Cardiac muscle cell (in vitro differentiated cells and primary cell): ENCODE measurements at places on chromosomes 3 and 15.

GRCh38 chr3:123075359-123075758, 8.5 kb downstream of the PDIA5 start:
- DNase-seq, result no peak
- H3K4me1 ChIP-seq, result peaks cover 24% of the 10 kb centered on the region

DNA sequence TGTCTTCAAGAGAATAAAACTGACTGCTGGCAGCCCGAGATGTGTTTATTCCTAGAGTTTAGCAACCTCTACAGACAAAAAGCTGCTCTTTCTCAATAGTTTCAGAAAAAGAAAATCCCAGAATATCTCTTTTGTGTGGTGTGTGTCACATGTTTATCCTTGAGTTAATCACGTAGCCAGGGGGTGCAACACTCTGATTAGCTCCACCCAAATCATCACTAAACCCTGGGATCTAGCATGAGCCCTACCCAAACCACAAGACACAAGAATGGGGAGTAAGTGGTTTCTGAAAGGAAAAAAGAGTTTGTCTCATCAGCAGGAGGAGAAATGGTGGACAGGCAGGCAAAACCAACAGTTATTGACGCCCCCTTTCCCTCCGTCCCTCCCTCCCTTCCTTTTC, 78.5 kb upstream of the AGBL1 start:
- no peak for DNase-seq
- H3K4me3 ChIP-seq, result no peak overlapping the region
- H3K36me3 ChIP-seq, result no peaks in the 10 kb centered on the region
- no peaks in the 10 kb centered on the region for H3K27me3 ChIP-seq
- H3K4me1 ChIP-seq, result no peaks in the 10 kb centered on the region

DNA sequence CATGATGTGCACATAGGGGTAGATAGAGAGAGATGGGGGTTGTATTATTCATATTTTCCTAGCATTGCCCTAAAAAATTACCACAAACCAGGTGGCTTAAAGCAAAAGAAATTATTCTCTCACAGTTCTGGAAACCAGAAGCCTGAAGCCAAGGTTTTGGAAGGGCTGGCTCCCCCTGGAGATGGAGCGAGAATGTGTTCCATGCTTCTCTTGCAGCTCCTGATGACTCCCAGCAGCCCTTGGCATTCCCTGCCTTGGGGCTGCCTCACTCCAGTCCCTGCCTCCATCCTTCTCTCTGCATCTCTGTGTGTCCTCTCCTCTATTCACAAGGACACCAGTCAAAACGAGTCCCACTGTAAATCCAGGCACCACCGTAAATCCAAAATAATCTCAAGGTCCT, 91.5 kb upstream of the FAM174B start:
- no peak overlapping the region for H3K4me3 ChIP-seq
- H3K4me1 ChIP-seq, result no peaks in the 10 kb centered on the region
- no peaks in the 10 kb centered on the region for H3K36me3 ChIP-seq
- H3K27ac ChIP-seq, result no peak overlapping the region
- no peaks in the 10 kb centered on the region for H3K27me3 ChIP-seq
- no peak for DNase-seq

DNA sequence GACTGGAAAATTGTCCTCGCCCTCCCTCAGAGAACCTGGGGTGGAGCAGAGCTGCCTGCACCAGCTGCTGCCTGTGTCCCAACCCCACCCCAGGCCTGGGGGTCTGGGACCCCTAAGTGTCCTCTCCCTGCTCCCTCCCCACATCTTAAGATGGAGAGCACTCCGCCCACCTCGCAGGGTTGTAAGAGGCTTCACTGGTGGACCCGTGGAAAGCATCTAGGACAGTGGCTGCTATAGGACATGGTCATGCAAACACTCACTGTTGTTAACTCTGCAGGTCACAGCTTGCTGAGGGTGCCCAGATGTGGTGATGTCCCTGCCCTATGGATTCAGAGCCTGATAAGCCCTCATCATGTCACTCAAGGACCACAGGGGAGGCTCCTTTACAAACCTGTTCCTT, 62.0 kb upstream of the ARNT2 start:
- no peak for DNase-seq
- H3K27me3 ChIP-seq, result peaks cover 4% of the 10 kb centered on the region
- no peaks in the 10 kb centered on the region for H3K4me1 ChIP-seq

- H3K27me3 ChIP-seq, result no peaks in the 10 kb centered on the region
- H3K36me3 ChIP-seq, result no peaks in the 10 kb centered on the region
Measured at GRCh38 chr15:49712162-49712561, 91.3 kb downstream of the DTWD1 start.

DNA sequence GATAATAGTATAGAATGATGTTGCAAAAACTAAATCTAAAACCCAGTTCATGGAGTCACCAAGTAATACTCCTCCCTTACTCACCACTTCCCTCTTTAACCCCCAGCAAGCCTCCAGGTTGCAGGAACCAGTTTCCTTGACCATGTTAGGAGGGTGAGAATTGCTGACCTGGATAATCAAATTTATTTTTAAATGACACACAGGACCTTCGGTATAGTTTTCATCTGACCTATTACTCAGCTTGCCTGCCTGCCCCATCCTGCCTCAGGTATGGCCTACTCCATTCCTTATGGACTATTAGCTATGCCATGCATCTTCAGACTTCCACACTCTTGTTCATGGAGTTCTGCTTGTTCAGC, 883 bp downstream of the RTP4 start:
- H3K4me3 ChIP-seq, result no peak overlapping the region
- no peaks in the 10 kb centered on the region for H3K27me3 ChIP-seq
- no peak for DNase-seq
- no peak overlapping the region for H3K27ac ChIP-seq
- no peaks in the 10 kb centered on the region for H3K4me1 ChIP-seq

- no peak for DNase-seq
- H3K36me3 ChIP-seq, result no peaks in the 10 kb centered on the region
- no peaks in the 10 kb centered on the region for H3K27me3 ChIP-seq
- H3K27ac ChIP-seq, result no peak overlapping the region
- H3K4me1 ChIP-seq, result no peaks in the 10 kb centered on the region
Measured at GRCh38 chr15:91741986-91742385, 111.5 kb upstream of the SLCO3A1 start.

DNA sequence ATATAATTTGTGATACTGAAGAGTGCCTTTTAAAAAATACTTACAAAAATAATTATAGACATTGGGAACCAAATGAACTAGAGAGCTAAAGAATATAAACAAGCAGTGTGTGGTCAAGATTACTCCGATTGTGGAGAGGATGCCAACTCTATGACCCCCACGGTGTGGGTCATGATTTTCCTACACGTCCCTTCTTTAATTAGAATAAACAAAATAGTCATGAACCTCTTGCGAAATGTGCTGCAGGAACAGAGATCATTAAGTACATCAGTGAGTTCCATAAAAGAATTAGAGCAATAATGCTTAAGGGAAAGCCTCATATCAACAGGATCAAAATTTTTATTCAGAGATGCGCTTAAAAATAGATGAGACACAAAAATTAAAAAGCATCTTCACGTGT, 476.6 kb upstream of the ROBO1 start:
- H3K4me3 ChIP-seq, result no peak overlapping the region
- no peaks in the 10 kb centered on the region for H3K27me3 ChIP-seq
- no peaks in the 10 kb centered on the region for H3K4me1 ChIP-seq
- no peak overlapping the region for H3K27ac ChIP-seq
- DNase-seq, result no peak
- no peaks in the 10 kb centered on the region for H3K36me3 ChIP-seq

DNA sequence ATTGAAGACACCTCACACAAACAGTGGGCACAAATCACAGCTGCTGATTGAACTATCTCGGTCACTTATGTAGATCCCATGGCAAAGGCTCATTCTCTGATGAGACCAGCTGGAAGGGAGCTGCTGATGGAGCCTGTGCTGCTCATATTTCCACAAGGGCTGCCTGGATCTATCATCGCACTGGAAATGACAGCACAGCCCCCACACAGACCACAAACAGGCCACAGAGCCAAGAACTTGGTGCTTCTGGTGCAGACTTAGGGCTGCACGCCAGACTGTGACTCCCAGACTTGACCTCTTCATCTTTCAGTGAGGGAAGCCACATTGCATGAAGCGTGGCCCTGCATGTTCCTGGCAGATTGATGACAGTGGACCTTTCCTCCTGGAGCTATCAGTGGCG, 197.6 kb downstream of the MINAR1 start:
- H3K27me3 ChIP-seq, result no peaks in the 10 kb centered on the region
- no peaks in the 10 kb centered on the region for H3K4me1 ChIP-seq
- H3K36me3 ChIP-seq, result no peaks in the 10 kb centered on the region

- no peak overlapping the region for H3K4me3 ChIP-seq
- peak; percentile 3 for DNase-seq
- H3K27ac ChIP-seq, result peak overlapping the region; percentile 39
- H3K27me3 ChIP-seq, result no peaks in the 10 kb centered on the region
Measured at GRCh38 chr3:52606373-52607085, 70.1 kb downstream of the UQCC5 start.

GRCh38 chr15:94887391-94887790, 656.0 kb downstream of the MCTP2 start:
- no peak overlapping the region for H3K4me3 ChIP-seq
- H3K27ac ChIP-seq, result no peak overlapping the region
- H3K36me3 ChIP-seq, result no peaks in the 10 kb centered on the region
- H3K27me3 ChIP-seq, result no peaks in the 10 kb centered on the region

GRCh38 chr3:194962056-194962455, 276.4 kb downstream of the FAM43A start:
- H3K4me3 ChIP-seq, result no peak overlapping the region
- H3K27me3 ChIP-seq, result no peaks in the 10 kb centered on the region
- H3K4me1 ChIP-seq, result no peaks in the 10 kb centered on the region
- H3K36me3 ChIP-seq, result no peaks in the 10 kb centered on the region
- H3K27ac ChIP-seq, result no peak overlapping the region

DNA sequence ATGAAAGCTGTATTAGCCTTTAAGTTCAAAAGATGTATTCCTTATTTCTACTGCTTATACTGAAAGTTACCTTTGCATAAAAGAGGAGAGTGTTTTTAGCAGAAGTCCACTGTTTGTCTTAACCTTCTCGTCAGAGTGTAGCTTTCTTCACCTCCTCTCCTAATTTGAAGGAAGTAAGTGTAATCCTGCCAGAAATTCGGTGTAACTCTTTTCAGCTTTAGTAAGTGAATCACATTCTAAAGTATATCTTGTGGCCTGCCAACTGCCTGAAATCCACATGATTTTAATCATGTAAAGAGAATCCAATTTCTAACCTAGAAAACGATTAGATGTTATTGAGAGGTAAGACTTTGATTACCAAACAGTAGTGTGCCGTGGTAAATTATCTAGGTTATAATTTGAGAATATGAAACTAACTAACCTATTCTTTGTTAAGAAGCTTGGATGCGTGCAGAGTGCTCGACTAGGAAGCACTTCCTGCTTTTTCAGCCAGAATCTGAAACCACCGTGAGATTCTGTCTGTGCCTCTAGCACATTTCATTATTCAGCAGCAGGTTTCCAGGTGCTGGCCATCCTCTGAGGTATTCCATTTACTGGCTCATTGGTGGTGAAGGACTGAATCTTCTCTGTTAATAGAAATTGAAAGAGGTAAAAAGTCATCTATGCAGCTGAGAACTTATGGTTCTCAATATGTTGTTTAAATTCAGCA, 7.5 kb downstream of the GYG1 start:
- H3K36me3 ChIP-seq, result no peaks in the 10 kb centered on the region
- H3K27ac ChIP-seq, result no peak overlapping the region
- DNase-seq, result no peak
- no peak overlapping the region for H3K4me3 ChIP-seq

- peak overlapping the region; percentile 97 for H3K27ac ChIP-seq
- no peak overlapping the region for H3K4me3 ChIP-seq
- H3K36me3 ChIP-seq, result peaks cover 8% of the 10 kb centered on the region
- no peaks in the 10 kb centered on the region for H3K27me3 ChIP-seq
- H3K4me1 ChIP-seq, result peaks cover 18% of the 10 kb centered on the region
Measured at GRCh38 chr3:12895391-12896062, 54.2 kb upstream of the RPL32 start.

DNA sequence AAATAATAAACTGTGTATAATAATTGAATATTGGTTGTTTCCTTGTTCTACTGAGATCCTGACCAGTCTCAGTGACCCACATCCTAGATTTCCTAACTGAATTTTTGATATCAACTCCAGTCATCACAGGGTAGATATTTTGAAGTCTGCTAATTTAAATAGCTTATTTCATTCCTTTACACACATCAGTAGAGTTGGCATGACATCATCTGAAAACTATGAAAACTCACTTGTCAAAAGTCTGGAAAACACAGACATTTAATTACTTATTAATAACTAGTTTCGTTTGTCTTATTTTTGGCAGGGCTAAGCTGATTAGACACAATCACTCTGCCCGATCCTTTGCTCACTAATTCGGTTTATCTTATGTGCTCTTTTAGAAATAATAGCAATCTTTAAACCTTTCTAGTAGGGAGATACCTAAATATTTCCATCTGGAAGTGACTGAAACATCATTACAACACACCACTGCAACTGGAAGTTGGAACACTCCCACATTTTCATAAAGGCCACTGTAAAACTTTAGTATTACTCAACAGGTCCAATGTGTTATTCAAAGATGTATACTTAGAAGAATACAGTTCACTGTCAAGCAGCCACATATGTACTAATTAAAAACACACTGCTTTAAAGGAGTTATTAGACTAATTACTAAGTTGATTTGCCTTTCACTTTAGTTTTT, 198.4 kb upstream of the ZNF717 start:
- H3K4me3 ChIP-seq, result no peak overlapping the region
- no peaks in the 10 kb centered on the region for H3K36me3 ChIP-seq
- no peak for DNase-seq
- no peaks in the 10 kb centered on the region for H3K27me3 ChIP-seq
- H3K4me1 ChIP-seq, result no peaks in the 10 kb centered on the region

- H3K4me3 ChIP-seq, result no peak overlapping the region
- no peak overlapping the region for H3K27ac ChIP-seq
- H3K4me1 ChIP-seq, result no peaks in the 10 kb centered on the region
- H3K36me3 ChIP-seq, result no peaks in the 10 kb centered on the region
Measured at GRCh38 chr15:70976851-70977250, 84.2 kb downstream of the LRRC49 start.

DNA sequence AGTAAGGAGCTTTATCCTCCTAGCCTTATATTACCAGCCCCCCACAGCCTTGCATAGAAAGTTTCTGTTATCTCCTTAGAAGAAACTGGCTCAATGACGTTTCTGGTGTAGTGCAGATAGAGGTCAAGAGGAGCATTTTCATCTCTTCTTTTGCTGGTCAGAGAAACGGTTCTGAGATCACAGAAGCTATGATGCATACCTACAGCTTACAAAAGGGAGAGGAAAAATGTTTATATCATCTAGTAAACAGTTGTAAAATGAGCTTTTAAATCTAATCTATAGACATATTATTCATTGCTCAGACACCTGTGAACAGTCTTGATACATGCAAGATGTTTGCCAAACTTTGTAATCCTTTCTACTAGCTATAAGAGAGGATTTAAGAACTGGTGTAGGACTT, 68.0 kb downstream of the GMPS start:
- no peak for DNase-seq
- no peak overlapping the region for H3K27ac ChIP-seq
- H3K4me1 ChIP-seq, result no peaks in the 10 kb centered on the region
- H3K27me3 ChIP-seq, result no peaks in the 10 kb centered on the region
- H3K36me3 ChIP-seq, result peaks cover 24% of the 10 kb centered on the region

GRCh38 chr3:140706360-140706759, 28.5 kb downstream of the TRIM42 start:
- no peak overlapping the region for H3K27ac ChIP-seq
- H3K36me3 ChIP-seq, result no peaks in the 10 kb centered on the region
- H3K27me3 ChIP-seq, result no peaks in the 10 kb centered on the region
- H3K4me1 ChIP-seq, result no peaks in the 10 kb centered on the region
- no peak for DNase-seq
